ENCODE measurements at places on chromosomes 7 and 10. TPM values are rescaled to one million over a fixed set of nuclear protein-coding genes. Genes with fewer than 3 reads are reported as not detected.

LEP gene
- total RNA-seq, result not detected

IGFBP1 gene
- not detected for total RNA-seq

LRRC17 gene
- total RNA-seq, result 0.15 TPM

DNA sequence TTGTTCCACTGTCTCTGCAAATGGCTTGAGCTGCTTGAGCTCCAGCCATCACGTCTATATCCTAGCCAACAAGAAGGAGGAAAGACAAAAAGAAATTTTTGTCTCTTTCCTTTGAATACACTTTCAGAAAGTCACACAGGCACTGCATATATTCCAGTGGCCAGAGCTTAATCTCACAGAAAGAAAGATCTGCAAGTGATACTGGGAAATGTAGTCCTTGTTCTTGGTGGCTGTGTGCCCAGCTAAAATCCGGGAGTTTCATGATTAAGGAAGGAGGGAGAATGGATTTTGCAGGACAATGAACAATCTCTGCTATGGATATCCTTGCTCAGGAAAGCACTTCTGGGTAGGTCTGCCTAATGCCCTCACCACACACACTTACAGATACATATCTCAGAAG is 19.5 kb upstream of the DLG5 start:
- H3K4me3 ChIP-seq, result no peak overlapping the region
- H3K27ac ChIP-seq, result no peak overlapping the region
- H3K36me3 ChIP-seq, result no peaks in the 10 kb centered on the region
- H3K27me3 ChIP-seq, result peaks cover 6% of the 10 kb centered on the region
- no peaks in the 10 kb centered on the region for H3K4me1 ChIP-seq

CYP3A5 gene
- total RNA-seq, result not detected

DNA sequence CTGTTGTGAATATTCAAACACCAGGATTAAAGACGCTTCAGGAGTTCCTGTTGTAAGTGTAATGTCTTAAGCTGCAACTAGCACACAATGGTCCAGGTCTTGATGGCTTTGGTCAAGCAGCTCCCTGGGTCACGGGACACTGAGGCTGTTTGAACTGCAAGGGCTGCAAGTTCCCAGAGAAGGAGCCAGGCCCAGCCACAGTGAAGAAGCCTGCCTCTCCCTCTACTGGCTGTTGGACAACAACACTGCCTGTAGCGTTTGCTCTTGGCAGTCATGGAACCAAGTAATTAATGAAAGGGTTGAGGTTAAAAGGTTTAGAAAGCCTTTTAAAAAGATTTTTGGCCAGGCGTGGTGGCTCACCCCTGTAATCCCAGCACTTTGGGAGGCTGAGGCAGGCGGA is 31.9 kb upstream of the GUSB start:
- no peaks in the 10 kb centered on the region for H3K4me1 ChIP-seq
- H3K4me3 ChIP-seq, result no peak overlapping the region
- H3K36me3 ChIP-seq, result no peaks in the 10 kb centered on the region

GRCh38 chr7:148699024-148699781 is 500 bp downstream of the CUL1 start:
- H3K4me1 ChIP-seq, result peaks cover 53% of the 10 kb centered on the region
- H3K4me3 ChIP-seq, result peak overlapping the region; percentile 77
- peak overlapping the region; percentile 76 for H3K27ac ChIP-seq
- H3K36me3 ChIP-seq, result peaks cover 7% of the 10 kb centered on the region
- DNase-seq, result peak; percentile 70
- H3K27me3 ChIP-seq, result peaks cover 2% of the 10 kb centered on the region

DNA sequence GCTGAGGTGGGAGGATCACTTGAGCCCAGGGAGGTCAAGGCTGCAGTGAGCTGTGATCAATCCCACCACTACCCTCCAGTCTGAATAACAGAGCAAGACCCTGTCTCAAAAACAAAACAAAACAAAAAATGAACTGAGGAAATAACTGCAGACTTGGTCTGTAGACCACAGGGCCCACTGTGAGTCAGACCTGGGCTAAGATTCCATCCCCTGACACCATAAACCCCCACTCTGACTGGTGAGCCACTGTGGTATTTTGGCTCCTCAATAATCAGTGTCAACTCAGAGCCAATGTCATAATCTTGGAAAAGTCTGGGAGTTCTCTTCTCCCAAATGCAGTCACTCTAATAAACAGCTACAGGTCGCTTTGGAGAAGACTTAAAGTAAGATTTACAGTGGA is 24.0 kb upstream of the ERCC6 start:
- no peak for DNase-seq
- peaks cover 2% of the 10 kb centered on the region for H3K4me1 ChIP-seq

DNA sequence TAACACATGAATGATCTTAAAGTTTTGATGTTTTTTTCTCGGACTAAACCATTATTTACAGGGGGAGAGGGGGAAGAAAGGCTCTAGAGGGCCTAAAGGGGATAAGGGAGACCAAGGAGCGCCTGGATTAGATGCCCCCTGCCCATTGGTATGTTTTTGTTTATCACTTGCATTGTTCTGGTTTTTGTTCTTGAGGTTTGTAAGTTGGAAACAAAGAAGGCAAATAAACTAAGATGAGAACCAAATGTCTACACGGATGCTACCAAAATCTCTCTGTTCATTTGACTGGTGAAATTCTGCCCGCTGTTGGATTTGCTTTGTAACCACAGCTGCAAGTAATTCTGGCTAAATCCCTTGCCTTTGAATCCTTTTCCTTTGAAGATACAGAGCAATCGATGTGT is 99.8 kb upstream of the MACROH2A2 start:
- H3K27me3 ChIP-seq, result peaks cover 4% of the 10 kb centered on the region
- H3K4me3 ChIP-seq, result no peak overlapping the region
- DNase-seq, result no peak
- no peak overlapping the region for H3K27ac ChIP-seq

- H3K4me3 ChIP-seq, result no peak overlapping the region
- H3K36me3 ChIP-seq, result no peaks in the 10 kb centered on the region
- no peaks in the 10 kb centered on the region for H3K4me1 ChIP-seq
- H3K27me3 ChIP-seq, result no peaks in the 10 kb centered on the region
- DNase-seq, result no peak
These were observed 206.9 kb upstream of the PHYHIPL start for GRCh38 chr10:58969576-58969975.

TAS2R5 gene
- 0.91 TPM for total RNA-seq

DNA sequence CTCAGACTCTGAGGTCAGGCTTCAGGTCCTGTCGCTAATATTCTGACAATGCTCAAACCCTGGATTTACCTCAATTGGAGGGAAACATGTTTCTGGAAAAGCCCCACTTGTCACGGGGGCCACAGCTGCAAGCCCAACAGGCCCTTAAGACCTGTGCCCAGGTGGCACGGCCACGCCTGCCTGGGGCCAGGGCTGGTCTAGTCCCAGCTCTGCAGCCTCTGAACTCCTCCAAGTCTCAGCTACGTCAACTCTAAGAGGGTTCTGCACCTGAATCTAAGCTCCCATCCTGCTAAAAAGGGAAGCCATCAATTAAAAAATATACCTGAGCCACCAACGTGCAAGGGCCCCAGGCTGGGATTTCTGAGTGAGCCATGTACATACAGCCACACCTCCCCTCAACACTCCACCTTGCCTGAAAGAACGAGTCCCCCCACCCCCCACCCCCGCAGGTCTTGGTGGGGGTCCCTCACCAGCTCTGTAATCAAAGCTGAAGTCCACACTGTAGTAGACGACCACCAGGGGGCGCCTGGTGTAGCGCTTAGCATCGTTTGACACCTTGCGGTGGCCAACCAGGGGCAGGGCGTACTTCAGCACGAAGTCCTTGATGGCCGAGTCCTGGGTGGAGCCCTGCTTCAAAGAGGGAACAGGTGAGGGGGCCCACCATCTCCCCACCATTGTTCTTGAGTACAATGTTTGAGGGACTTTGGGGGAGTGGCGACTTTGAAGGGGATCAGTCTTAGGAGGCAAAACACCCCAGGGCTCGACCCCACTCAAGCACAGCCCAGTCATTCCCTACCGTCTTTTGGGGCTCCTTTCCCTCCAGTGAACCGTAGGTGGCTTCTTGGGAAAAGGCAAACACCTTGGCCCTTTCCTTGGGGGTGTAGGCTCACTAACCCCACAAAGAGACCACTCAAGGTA is 22.6 kb downstream of the PDIA4 start:
- H3K4me3 ChIP-seq, result no peak overlapping the region
- peak overlapping the region; percentile 64 for H3K27ac ChIP-seq
- peaks cover 6% of the 10 kb centered on the region for H3K4me1 ChIP-seq
- H3K27me3 ChIP-seq, result no peaks in the 10 kb centered on the region
- peak; percentile 81 for DNase-seq
- H3K36me3 ChIP-seq, result peaks cover 52% of the 10 kb centered on the region

NAT16 gene
- total RNA-seq, result not detected
